ENCODE measurements at places on chromosomes 1 and 21.

GRCh38 chr1:31818206-31818605 is 2.4 kb upstream of the SPOCD1 start:
- peak; percentile 59 for DNase-seq

DNA sequence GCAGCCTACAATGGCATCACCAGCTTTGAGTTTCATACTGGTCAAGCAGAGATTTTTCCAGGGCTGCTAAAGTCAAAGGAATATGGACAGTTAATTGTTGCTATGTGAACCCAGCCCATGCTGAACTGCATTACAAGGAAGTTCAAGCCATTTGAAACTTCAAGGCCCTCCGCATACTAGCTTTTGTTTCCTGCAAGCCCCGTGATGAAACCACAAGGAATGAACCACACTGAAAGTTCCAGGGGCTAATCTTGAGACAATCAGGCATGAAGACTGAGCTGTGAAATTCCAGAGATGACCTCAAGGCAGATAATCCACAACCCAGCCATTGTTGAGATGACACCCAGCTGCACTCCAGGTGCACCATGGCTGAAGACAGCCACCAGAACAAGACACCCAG is 180.8 kb downstream of the C1orf21 start:
- peak; percentile 33 for DNase-seq

GRCh38 chr1:52588535-52588934 is 13.6 kb upstream of the GPX7 start:
- peak; percentile 56 for DNase-seq

GRCh38 chr21:38769191-38769780 is 36.4 kb upstream of the ETS2 start:
- DNase-seq = no peak

DNA sequence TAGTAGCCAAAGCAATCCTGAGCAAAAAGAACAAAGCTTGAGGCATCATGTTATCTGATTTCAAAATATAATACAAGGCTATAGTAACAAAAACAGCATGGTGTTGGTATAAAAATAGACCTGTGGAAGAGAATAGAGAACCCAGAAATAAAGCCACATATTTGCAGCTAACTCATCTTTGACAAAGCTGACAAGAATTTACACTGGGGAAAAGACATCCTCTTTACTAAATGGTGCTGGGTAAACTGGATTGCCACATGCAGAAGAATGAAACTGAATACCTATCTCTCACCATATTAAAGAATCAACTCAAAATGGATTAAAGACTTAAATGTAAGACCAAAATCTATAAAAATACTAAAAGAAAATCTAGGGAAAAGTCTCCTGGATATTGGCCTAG is 59.5 kb upstream of the CD55 start:
- no peak for DNase-seq

DNA sequence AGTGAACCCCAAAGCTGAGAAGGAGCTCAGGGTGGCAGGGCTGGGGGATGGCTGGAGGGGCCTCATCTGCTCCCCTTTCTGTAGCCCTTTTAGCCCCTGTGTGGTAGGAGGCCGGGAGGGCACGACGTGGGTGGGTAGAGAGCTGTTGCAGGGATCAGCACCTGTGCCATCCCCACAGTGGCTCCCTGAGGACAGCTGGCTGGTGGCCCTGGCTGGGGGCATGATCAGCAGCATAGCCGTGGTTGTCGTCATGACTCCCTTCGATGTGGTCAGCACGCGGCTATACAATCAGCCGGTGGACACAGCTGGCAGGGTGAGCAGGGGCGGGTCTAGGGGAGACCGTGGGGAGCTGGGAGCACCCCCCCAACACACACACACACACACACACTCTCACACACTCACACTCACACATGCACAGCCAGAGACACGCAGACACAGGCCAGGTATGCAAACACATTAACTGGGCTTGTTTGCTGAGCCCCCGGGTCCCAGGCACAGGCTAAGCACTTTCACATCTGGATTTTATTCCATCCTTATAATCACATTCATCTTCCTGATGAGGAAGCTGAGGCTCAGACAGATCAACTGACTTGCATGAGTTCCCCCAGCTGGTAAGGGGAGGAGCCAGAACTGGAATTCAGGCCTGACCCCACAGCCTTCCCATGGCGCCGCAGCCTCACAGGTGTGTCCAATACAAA is 2.5 kb downstream of the SLC25A34 start:
- no peak for DNase-seq

DNA sequence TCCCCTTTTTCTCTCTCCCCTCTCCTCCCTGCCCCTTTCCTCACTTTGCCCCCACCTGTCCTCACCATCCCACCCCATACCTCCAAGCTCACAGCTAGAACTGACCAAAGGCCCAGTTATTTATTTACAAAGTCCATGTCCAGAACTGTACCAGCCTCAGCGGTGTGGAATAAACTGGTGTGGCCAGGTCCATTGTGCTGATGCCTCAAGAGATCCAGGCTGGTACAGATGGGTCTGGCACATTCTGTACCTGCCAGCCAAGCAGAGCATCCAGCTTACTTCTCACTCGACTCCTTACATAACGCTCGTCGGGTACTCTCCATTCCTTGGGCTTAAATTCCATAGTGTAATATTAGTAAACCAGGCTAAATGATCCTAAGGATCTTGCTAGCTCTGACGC is 11.8 kb downstream of the PDZK1IP1 start:
- no peak for DNase-seq

DNA sequence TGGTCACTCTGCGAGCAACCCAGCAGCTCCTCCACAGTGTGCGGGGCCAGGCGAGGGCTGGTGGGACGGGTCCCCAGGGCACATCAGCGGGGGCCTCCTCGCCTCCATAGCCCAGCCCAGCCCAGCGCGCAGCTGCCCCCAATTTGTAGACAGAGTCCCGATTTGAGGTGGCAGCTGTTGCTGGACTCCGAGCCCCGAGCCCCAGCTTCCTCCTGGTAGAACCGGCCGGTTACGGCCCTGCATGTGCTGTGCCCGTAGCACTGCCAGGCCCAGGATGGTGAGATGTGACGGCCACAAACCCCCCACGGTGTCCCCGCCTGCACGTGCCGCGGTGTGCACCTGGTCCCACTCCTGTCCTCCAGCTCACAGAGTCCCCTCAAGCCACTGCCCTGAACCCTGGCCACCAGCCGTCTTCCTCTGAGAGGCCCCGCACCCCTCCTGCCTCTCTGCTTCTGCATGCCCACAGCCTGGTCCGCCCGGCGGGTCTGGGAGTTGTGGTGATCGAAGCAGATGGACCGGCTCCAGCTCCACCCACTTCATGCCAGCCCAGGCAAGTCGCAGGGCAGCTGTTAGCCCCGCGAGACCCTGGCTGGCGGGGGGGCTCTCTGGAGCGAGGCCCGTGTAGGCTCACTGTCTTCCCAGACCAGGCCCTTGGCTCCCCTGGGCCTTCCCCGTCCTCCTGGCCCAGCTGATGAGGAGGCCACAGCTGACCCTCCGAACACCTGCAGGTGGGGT is 55.5 kb downstream of the MORN1 start:
- DNase-seq = no peak

- peak; percentile 44 for DNase-seq
These were observed 21.5 kb upstream of the SLC44A5 start for GRCh38 chr1:75632350-75632949.

DNA sequence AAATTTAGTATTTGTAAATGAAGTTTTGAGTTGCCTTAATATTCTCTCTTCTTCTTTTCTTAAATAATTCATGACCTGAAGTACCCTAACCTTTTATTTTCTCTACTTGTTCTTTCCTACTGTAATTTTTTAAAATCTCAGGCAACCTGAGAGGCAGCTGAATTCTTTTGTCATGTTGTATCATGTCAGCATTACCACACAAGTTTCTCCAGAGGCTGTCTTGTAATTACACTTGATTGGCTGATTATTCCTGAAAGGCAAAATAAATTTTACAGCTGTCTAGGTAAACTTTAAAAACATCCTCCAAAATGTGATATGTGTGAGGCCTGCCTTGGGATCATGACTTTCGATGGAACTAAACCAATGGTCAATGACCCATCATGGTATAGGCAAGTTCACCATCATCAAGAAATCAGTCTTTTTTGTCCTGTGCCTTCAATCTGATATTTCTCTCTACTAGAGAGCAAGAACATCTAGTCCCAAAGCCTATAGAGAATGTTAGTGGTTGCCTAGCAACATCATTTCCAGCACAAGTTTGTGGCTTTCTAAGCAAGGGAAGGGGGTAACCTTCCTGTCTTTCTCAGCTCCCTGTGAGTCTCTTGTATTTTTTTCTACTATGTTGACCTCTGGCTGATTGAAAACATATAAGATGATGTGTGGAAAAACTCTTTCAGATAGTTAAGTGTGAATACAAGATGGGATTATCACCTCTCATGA is 115.5 kb downstream of the GABPA start:
- no peak for DNase-seq

DNA sequence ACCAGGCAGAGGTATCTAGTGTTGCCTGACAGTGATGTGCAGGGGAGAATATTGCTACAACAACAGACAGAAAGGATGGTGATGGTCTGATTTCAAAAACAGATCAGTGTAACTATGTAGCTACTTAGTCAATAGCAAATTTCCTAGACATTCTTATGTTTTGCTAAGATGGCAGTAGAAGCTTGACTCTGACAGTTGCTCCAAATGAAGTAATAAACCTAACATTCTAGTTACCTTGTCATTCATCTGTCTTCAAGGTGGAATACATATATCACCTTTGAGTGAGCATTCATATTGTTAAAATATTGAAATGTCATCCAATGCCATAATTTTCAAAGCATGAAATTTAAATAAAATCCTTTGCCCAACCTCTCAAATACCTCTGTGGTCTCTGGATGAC is 617.4 kb downstream of the USP25 start:
- DNase-seq = no peak

DNA sequence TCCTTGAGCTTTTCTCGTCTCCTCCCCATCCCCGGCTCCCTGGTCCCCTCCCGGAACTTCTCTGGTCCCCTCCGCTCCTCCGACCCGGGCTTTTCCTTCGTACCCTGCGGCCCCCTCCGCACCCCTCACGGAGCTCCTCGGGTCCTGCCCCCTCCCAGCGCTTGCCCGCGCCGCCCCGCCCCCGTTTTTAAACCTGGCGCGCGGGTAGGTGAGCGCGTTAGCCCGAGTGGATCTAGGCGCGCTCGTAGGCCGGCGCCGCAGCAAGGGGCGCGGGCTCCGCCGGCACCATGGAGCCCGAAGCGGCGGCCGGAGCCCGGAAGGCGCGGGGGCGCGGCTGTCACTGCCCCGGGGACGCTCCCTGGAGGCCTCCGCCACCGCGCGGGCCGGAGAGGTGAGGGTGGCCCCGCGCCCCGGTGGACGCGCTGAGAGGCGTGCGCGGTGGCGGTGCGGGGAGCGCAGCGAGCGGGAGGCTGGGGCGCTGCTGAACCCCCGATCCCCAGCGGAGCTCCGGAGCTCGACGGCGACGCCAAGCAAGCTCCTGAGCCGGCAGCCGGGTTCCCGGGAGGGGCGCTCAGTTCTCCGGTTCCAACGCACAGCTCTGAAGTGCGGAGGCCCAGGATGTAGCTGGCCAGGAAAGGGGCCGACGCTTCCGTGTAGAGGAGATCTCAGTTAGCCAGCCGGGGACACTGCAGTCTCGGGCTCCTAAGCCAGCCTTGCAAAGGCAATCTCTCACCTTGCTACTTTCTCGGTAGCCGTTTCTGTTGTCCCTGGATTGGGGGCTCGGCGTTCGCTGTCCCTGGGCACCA is at the start of gene RIPPLY3:
RIPPLY3 (plus strand) TSS at position 217 of the 806 bp plus-strand sequence; CDS start at position 288, 71 bp downstream.
- DNase-seq = no peak

- peak; percentile 39 for DNase-seq
These were observed 5.3 kb downstream of the PTTG1IP start for GRCh38 chr21:44867999-44868700.

DNA sequence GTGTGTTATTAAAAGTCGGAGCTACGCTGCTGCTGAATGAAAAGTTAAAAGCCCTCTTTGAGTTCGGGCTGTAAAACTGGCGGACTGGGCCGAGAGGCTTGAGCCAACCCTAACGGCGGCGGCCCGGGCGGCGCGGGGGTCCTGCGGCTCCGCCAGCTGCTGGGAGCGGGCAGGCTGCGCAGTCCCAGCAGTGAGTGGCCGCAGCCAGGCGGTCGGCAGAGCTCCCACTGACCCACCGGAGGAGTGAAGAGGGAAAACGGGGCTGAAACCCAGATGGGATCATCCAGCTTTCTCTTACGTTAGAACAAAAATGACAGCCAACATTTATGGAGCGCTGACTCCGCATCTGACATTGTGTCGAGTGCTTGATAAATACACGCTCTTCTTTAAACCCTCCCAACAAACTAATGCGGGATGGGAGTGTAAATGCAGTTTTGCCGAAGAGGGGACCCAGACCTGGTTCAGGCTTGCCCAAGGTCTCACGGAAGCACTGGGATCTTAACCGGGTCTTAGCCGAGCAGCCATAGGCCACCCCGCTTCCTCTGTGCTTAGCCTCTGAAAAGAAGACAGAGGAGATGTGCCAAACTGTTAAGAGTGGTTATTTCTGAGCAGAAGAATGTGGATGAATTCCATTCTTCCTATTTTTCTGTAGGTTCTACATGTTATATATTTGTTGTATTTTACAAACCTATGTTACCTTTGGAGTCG is 3.5 kb downstream of the GRHL3 start:
- no peak for DNase-seq

DNA sequence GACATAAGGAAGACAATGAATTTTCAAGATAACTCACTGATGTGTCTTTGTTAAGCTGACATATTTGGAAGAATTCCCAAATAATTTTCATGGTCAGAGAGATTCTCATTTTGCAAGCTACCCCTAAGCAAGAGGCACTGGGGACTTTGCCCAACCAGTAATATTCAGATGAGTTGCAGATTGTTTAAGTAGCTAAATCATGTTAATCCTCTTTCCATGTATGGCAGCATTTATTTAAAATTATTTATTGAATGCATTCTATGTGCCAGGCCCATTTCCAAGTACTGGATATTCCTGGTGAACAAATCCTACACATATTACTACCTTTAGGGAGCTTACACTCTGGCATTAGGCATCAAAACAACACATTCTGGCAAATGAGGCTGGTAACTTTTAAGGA is 56.5 kb upstream of the BACH1 start:
- DNase-seq = no peak

DNA sequence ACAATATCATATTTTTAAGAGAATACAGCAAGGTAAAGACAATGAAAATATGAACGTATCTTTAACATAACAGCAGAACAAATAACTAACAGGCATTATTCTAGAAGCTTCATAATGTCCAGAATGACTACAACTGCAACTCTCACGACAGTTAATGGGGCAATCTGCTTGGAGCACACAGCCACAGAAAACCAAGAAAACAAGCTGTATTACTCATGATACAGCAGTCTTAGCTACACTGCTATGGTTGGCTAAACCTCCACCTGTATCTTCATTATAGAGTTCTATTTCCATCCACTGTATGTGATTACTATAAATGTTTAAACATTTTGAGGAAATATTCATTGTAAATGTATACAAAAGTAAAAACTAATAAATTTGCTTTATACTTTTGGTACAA is 139.9 kb downstream of the DPYD start:
- no peak for DNase-seq

GRCh38 chr1:32307324-32307723 is 15.4 kb downstream of the HDAC1 start:
- DNase-seq = peak; percentile 63

DNA sequence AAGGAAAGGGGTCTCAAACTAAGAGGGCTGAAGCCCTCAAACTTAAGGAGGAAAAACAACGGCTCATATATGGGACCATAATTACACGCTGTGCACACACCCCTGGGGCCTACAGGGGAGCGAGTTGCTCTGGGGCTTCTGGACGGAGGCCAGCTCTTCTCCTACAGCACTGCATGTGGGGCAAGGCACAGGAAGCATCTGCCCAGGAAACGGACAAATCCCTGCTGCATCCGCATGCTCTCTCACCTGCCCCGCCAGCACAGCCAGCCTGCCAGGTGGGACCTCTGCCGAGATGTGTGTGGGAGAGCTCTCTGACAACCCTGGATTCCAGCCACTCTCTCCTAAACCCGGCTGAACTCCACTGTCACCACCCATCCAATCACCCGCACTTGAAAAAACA is 54.1 kb downstream of the MRPL37 start:
- DNase-seq = no peak

- peak; percentile 75 for DNase-seq
These were observed 15.9 kb downstream of the ESPN start for GRCh38 chr1:6440198-6441126.
